Tibial nerve (tissue), 4 donors: ENCODE measurements at places on chromosomes 6 and 20. TPM values are rescaled to one million over a fixed set of nuclear protein-coding genes. Genes with fewer than 3 reads are reported as not detected.

The BPIFA1 gene
- not detected for total RNA-seq

The CRIP3 gene
- 6.1 TPM for total RNA-seq

The MRPS18A gene
- 45.8 TPM for total RNA-seq

The IPCEF1 gene
- 2.6 TPM for total RNA-seq
